ENCODE measurements at places on chromosomes 3 and 15.

- no peak for DNase-seq
Observed at GRCh38 chr3:114622001-114622400, 328.2 kb downstream of the TIGIT start.

DNA sequence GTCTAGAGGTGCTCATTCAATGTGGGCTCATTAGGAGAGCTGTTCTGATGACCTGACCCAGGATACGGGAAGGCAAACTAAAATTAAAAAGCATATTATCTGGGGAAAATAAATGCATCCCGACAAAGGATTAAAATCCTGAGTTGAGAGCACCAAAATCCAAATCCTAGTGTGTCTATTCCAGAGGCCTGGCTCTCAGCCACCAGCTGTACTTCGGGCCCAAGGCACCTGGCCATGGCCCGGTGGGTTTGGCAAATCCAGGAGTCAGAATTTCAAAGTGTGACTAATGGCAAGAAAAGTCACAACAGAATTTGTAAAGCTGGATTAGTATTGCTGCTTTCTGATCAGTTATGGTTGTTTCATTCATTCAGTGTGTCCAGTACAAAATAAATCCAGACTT, 2.6 kb upstream of the LYSMD4 start:
- no peak for DNase-seq

DNA sequence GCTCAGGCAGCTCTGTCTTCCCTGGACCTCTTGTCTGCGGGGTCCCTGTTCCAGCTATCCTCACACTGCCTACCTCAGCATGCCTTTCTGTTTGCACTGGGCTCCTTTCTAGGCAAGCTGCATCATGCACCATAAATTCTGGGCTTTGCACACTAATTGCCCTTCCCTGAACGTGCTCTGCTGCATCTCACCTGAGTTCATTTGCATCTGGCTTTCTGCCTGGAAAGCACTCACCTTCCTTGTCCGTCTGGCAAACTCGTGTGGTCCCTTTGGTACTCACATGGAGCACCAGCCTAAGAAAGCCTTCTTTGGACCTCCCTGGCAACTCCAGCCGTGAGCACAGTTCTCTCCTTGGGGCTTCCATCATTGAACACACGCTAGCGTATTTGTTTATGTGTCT, 365.6 kb downstream of the SV2B start:
- DNase-seq: no peak

DNA sequence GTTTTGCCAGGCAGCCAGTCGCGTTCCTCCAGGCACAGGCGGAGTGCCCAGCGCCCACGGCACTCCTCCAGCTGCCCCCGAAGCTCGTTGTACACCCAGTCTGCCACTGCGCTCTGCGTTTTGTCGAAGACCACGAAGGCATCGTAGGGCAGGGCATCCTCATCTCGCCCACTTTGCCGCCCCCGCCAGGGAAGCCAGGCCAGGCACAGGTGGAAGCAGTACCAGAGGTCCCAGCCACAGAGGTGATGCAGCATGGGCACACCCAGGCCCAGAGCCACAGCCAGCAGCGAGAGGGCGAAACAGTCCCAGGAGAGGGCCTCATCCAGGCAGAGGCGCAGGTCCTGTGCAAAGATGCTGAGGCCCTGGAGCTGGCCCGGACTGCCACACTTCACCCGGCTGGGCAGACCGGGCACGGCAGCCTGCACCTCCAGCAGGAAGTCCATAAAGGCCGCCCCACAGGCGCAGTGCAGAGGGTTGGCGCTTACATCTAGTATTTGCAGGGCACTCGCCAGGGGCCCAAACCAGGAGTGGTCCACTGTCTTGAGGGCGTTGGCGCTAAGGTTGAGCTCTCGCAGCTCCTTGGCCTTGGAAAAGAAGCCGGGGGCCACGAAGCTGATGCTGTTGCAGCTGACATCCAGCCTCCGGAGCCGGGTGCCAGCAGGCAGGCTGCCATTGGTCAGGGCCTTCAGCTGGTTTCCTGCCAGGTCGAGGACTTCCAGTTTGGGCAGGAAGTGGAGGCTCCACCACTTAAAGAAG, 3.7 kb downstream of the TLR9 start:
- no peak for DNase-seq

DNA sequence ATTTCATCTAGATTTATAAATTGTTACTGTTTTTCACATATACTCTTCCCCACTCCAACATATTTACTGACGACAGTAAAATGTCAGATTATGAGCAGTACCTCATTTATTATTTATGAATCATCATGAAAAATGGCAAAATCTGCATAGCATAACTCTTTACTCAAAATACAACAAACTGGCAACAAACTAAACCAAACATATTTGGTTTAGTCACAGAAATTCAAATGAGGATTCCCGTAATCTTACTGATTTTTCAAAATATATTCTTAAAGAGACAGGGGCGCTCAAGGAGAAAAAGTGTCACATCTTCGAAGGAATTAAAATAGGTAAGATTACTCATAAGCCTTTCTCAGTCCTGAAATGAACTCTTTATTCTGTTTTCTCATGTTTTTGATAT, 3.0 kb upstream of the GPR87 start:
- no peak for DNase-seq

DNA sequence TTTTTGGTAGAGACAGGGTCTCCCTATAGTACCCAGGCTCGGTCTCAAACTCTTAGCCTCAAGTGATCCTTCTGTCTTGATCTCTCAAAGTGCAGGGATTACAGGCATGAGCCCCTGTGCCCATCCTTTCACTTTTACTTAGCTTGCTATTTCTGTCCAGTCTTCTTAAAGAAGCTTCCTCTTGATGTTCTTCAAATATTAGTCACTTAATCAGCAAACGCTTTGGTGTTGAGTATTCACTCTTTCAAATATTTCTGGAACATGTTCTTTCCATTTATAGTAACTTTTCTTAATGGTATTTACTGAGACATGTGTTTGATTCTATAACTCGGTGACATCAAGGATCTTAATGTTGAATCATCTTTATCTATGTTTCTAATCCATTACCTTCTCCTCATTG, 122.1 kb downstream of the CNTN6 start:
- DNase-seq: no peak

Data from GM18507 (cell line).